Tibial nerve (tissue), 4 donors: ENCODE measurements at places on chromosomes 13 and 19.

DNA sequence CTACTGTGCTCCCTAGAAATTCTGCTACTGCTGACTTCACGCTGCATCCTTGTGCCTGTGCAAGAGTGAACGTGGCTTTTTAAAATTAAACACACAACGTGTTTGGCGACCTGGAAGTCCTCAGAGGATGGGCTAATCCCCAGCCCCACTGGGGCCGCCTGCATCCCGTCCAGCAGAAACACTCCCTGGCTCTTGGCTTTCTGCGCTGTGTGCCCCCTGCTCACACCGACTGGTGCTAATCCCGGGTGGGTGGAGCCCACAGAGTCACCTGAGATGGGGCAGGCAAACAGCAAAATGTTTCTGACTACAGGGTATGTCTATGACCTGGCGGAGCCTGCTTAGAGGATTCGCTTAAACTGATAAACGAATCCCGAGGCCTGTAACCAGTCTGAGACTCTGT is 15.1 kb downstream of the CAPS start:
- no peak for DNase-seq

- DNase-seq = no peak
Measured at GRCh38 chr13:75357576-75358289, 124.2 kb downstream of the TBC1D4 start.

- DNase-seq = no peak
Measured at GRCh38 chr19:7494416-7495098, 5.7 kb upstream of the PEX11G start.

DNA sequence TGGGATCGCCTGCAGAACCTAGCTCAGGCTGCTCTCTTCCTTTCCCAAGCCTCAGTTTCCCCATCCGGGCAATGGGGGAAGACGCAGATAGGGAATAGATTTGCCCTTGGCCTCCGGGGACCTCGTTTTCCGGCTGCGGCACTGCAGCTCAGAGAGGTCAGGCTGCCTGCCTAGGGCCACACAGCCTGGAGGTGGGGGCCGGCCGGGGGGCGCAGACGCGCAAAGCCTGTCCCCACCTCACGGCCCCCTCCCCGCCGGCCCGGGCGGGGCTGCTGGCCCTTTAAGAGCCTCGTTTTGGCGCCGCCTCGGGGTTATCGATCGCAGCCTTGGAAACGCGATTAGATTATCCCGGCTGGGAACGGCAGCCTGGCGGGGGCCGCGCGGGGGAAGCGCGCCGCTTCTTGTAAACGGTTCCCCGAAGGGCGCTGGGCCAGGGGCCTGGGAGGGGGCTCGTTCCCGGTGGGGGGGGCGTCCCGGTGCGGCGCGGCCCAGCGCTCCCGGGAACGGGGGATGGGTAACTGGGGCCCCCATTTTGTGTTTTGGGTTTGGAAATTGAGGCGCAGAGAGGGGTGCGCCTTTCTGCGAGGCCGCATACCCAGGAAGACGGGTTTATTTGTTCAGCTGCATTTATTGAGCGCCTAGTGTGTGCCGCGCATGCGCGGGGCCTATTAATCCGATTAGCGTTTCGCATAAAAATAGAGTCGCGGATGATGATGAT is 23.4 kb upstream of the TCF3 start:
- no peak for DNase-seq

GRCh38 chr19:45075301-45076028 is 813 bp downstream of the ZNF296 start:
- no peak for DNase-seq
